ENCODE measurements at places on chromosomes 1 and 21. TPM values are rescaled to one million over a fixed set of nuclear protein-coding genes. Genes with fewer than 3 reads are reported as not detected.
A peak's percentile ranks its signal among the peaks of the same experiment; 100 is the strongest.

The CAPN8 gene
- not detected for polyA plus RNA-seq

The SELL gene
- not detected for polyA plus RNA-seq

The ATAD3A gene
- polyA plus RNA-seq, result 44.9 TPM

GRCh38 chr1:234108921-234109320, 204.4 kb downstream of the SLC35F3 start:
- H3K27me3 ChIP-seq, result no peaks in the 10 kb centered on the region
- H3K27ac ChIP-seq, result no peak overlapping the region
- peak; percentile 62 for DNase-seq
- no peaks in the 10 kb centered on the region for H3K4me1 ChIP-seq
- no peaks in the 10 kb centered on the region for H3K36me3 ChIP-seq

- DNase-seq, result peak; percentile 74
- H3K4me3 ChIP-seq, result no peak overlapping the region
- no peaks in the 10 kb centered on the region for H3K4me1 ChIP-seq
- peaks cover 10% of the 10 kb centered on the region for H3K36me3 ChIP-seq
These were observed 22.0 kb downstream of the THAP3 start for GRCh38 chr1:6646499-6647148.

GRCh38 chr1:185342672-185343259, 25.7 kb upstream of the IVNS1ABP start:
- no peaks in the 10 kb centered on the region for H3K36me3 ChIP-seq
- no peaks in the 10 kb centered on the region for H3K27me3 ChIP-seq
- no peak overlapping the region for H3K4me3 ChIP-seq
- DNase-seq, result no peak
- H3K27ac ChIP-seq, result no peak overlapping the region
- peaks cover 1% of the 10 kb centered on the region for H3K4me1 ChIP-seq

The RNASEL gene
- 9.7 TPM for polyA plus RNA-seq

GRCh38 chr1:203907901-203908300, 46.5 kb downstream of the SNRPE start:
- H3K4me3 ChIP-seq, result no peak overlapping the region
- DNase-seq, result peak; percentile 17
- H3K36me3 ChIP-seq, result no peaks in the 10 kb centered on the region
- H3K27ac ChIP-seq, result peak overlapping the region; percentile 64

The CRNN gene
- not detected for polyA plus RNA-seq

DNA sequence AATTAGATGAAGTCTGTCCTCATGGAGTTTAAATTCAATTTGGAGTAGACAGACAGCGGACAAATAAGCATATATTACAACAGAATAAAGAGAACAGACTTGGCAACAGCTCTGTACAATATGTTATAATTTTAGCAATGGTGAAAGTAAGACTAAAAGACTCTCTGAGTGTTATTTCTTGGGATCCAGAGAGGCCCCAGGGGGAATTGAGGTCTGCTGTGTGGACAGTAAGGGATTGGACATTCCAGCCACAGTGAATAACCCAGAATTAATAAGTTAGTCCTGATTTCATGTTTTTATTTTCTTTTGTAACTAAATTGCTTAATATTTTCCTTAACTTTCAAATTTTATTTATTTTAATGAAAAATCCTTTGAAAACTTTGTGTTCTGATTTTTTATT, 101.7 kb downstream of the PATJ start:
- H3K36me3 ChIP-seq, result no peaks in the 10 kb centered on the region
- DNase-seq, result no peak
- no peak overlapping the region for H3K27ac ChIP-seq
- no peaks in the 10 kb centered on the region for H3K27me3 ChIP-seq

DNA sequence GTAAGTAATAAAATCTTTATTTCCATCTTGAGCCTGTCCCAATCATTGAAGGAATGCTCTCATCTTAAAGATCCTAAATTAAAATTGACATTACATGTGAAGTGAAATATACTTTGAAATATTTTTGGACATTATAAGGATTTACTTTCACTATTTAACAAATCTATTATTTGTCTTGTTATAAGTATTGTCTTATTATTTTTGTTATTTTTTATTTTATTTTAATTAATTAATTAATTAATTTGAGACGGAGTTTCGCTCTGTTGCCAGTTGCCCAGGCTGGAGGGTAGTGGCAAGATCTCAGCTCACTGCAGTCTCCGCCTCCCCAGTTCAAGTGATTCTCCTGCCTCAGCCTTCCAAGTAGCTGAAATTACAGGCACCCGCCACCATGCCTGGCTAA, 343.2 kb downstream of the DPYD start:
- H3K4me3 ChIP-seq, result no peak overlapping the region
- no peaks in the 10 kb centered on the region for H3K27me3 ChIP-seq
- no peak overlapping the region for H3K27ac ChIP-seq
- peaks cover 6% of the 10 kb centered on the region for H3K36me3 ChIP-seq
- peaks cover 24% of the 10 kb centered on the region for H3K4me1 ChIP-seq
- DNase-seq, result no peak

The RASSF5 gene
- polyA plus RNA-seq, result 0.48 TPM

GRCh38 chr1:201938440-201939035, 7.8 kb downstream of the LMOD1 start:
- peak overlapping the region; percentile 15 for H3K27ac ChIP-seq
- no peaks in the 10 kb centered on the region for H3K36me3 ChIP-seq
- no peaks in the 10 kb centered on the region for H3K27me3 ChIP-seq
- peak; percentile 2 for DNase-seq
- H3K4me1 ChIP-seq, result peaks cover 21% of the 10 kb centered on the region
- H3K4me3 ChIP-seq, result no peak overlapping the region

The AIRE gene
- not detected for polyA plus RNA-seq

Data from GM23248 (cell line).